ENCODE measurements at places on chromosomes 11 and 22.

- no peak for DNase-seq
Measured at GRCh38 chr11:60924110-60924905, at the start of gene TMEM132A. Gene TMEM132A, plus strand, starts transcription at chr11:60924460. Its CDS starts 174 bp downstream, at chr11:60924634.

GRCh38 chr11:69245491-69246345 lies 48.2 kb upstream of the MYEOV start:
- no peak for DNase-seq

DNA sequence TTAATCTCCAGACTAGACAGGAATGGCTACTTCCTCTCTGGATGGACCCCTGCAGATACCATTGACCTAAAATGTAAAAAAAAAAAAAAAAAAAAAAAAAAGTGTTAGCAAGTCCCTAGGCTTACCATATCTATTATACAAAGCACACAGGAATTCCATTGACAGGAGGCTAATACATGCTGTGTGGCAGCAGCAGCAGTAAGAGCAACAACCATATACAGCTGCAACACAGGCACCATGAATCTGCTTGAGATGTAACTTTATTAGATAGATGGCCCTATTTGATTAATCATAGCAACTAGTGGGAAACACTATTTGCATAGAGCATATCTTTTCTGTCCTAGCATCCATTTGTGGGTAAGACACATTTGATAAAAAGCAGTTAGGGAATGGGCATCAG lies 1447.1 kb downstream of the FAM181B start:
- DNase-seq: no peak

- DNase-seq: no peak
Measured at GRCh38 chr22:47858773-47859306, 1096.4 kb downstream of the TBC1D22A start.

DNA sequence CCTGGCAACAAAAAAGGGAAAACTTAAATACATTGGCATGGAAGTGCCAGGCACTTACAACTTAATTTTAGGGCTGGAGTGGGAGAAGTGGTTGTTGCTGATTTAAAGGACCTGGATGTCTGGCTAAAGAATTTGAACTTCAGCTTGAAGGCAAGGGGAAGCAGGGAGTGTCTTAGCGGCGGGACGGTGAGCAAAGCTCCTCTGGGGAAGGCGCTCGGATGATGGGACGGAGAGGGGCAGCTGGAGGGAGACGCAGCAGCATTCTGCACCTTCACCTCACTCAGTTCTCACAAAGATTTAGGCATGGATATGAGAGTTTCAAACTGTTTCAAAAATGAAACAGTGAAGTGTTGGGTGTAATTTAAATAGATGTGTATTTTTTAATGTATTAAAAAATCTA lies 967.1 kb downstream of the BRD1 start:
- DNase-seq: no peak

DNA sequence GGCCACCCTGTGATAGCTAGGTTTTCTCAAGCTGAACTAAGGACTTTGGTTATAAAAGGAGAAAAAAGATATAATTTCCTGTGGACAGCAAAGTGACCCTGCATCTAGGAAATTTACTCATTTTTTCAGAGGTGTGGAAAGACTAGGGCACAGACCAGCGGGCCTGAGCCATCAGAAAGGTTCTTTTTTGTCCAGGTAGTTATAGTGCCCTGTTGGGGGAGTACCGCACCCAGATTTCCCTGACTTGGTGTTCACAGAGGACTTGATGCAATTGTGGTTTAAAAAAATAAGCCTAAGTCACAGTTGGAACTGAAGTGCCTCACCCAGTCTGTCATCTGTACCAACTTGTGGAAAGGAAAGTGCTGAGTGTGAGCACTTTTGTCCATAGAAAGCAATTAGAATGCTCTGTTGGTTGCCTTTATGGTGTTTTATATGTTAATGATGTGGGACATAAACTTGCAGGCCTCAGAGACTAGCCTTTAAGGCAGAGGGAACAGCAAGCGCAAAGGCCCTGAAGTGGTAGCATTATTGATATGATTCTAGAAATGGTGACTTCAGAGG lies 3.1 kb downstream of the SYT9 start:
- no peak for DNase-seq

DNA sequence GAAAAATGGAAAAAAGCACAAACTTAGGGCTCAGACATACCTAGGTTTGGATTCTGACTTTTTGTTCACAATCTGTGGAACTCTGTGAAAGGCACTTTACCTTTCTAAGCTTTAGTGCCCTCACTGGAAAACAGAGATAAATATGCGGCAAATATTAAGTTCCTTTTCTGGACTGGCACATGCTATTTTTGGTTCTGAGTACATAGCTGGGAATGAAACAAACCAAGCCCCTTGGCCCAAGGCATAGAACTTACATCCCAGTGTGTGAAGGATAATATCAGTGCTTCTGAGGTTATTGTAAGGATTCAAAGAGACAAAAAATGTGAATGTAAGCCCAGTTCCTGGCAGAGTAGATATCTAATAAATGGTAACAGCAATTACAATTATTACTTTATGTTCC lies 227.5 kb downstream of the ADAMTS15 start:
- no peak for DNase-seq

DNA sequence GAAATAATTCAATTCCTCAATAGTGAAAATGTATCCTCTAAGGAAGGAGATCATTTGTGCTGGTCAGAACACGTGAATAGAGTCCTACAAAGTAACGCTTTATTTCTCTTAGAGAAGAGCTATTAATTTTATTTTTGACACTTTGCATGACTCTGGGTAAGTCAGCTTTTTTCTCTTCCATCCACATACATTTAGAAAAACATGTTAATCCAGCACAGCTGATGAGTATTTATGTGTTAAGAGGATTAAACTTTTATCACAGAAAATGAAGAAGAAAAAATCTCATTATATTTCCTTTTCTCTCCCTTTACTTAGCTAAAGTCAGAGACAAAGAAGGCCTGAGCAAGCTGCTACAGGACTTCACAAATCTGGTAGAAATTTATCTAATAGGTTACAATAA lies 649.5 kb upstream of the CCDC179 start:
- no peak for DNase-seq

DNA sequence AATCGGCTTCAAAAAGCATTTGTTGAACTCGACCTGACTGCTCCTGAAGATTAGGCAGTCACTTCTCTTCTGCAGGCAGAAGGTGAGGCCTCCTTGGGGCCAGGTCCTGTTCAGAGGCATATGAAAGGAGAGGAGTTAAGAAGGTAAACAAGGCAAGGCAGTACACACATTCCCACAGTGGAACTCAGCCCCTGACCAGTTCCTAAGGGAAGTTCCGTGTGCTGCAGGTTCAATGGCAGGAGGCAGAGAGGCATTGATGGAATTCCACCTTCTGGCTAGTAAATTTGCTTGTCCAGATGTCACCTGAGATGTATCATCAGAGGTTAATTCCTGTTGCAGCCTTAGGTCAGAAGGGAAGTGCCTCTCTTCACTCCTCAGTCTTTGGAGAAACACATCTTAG lies 337.0 kb upstream of the MTNR1B start:
- DNase-seq: no peak

DNA sequence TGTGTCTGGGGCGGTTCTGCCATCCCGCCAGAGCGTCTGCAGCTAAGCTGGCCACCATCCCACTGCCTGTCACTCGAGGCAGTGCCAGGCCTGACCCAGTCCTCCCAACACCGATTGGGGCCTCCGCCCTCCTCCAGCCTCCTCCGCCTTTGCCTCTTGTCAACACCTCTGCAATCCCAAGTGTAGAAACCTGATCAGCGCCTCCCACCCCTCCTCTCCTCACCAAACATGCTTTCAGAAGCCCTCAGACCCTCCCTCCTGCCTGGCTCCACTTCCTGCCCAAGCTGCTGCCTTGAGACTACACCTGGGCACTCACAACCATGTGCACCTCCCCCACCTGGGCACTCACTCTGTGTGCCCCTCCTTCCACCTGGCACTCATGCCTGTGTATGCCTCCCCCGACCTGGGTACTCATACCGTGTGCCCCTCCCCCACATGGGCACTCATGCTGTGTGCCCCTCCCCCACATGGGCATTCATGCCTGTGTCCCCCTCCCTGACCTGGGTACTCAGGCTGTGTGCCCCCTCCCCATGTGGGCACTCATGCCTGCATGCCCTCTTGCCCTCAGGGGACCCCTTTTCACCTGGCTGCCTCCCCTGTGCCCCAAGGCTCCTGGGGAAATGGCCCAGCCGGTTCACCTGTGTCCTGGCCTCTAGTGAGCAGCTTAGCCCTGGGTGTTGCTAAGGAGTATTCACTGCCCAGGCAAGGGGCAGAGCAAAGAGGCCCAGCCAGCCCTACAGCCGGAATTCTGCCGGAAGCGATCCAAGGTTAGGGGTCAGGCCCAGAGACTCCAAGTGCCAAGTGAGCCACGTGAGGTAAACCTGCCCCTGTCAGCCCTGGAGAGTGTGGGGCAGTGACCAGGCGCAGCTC lies 5.5 kb upstream of the IFITM10 start:
- peak; percentile 65 for DNase-seq

DNA sequence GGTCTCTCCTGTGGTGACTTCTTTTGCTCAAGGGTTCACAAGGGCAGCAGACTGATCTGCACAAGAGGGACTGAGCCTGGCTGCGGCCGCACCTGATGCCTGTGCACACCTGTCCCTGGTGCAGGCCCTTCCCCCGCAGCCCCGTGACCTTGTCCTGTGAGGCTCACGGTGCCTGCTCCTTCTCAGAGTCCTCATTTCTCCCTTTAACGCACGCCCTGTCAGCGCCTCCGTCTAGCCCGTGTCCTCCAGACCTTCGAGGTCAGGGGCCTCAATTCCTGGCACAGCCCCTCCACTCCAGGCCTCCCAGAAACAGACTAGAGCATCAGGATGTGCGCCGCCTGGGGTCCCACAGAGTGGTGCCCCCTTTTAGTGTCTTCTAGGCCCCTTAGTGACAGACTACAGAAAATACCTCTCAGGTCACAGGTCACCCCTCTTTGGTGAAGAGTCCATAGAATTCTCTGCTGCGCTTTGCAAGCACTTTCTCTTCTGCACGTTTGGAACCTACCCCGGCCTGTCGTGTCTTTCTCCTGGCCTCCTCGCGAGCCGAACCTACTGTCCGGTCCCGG lies 1.0 kb upstream of the DRD4 start:
- no peak for DNase-seq

All from hematopoietic multipotent progenitor cell treated with erythropoietin and hydrocortisone succinate and interleukin-3 and kit ligand, for 17 days (in vitro differentiated cells).